ENCODE measurements at places on chromosomes 12 and 14. TPM values are rescaled to one million over a fixed set of nuclear protein-coding genes. Genes with fewer than 3 reads are reported as not detected.
A peak's percentile ranks its signal among the peaks of the same experiment; 100 is the strongest.

The CLEC4A gene
- 1.2 TPM for total RNA-seq

GRCh38 chr12:94832780-94833681 is 170.5 kb downstream of the NDUFA12 start:
- no peak for DNase-seq

The P2RX2 gene
- total RNA-seq: not detected

DNA sequence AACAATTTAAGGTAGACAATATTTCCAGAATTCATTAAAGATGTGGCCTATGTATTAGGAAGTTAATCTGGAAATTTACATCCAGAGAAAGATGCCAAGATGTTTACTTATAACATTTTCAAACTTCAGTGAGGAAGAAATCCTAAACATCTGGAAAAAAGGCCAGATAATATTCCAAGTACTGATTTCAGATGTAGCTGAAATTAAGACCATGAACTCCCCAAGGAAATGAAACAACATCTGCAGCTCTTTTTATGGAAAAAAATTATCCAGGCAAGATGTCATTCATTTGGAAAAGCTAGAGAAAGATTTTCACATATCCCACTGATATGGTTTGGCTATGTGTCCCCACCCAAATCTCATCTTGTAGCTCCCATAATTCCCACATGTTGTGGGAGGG is 35.0 kb downstream of the GNG2 start:
- no peak for DNase-seq

GRCh38 chr14:95876761-95877538 is at the start of gene TUNAR:
Gene TUNAR (plus strand): TSS chr14:95876832.
- DNase-seq: no peak

DNA sequence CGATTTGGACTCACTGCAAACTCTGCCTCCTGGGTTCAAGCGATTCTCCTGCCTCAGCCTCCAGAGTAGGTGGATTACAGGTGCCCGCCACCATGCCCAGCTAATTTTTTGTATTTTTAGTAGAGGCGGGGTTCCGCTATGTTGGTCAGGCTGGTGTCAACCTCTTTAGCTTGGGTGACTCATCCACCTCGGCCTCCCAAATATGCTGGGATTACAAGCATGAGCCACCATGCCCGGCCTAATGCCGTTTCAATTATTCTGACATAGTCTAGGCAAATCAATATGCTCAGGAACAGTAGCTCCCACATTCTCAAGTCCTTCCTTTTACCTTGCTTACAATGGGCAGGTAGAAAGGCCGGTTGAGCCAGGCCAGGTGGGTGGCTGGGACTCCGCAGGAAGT is 82.0 kb upstream of the EEA1 start:
- no peak for DNase-seq

The SYT1 gene
- 0.24 TPM for total RNA-seq

The HELB gene
- total RNA-seq: 0.89 TPM

DNA sequence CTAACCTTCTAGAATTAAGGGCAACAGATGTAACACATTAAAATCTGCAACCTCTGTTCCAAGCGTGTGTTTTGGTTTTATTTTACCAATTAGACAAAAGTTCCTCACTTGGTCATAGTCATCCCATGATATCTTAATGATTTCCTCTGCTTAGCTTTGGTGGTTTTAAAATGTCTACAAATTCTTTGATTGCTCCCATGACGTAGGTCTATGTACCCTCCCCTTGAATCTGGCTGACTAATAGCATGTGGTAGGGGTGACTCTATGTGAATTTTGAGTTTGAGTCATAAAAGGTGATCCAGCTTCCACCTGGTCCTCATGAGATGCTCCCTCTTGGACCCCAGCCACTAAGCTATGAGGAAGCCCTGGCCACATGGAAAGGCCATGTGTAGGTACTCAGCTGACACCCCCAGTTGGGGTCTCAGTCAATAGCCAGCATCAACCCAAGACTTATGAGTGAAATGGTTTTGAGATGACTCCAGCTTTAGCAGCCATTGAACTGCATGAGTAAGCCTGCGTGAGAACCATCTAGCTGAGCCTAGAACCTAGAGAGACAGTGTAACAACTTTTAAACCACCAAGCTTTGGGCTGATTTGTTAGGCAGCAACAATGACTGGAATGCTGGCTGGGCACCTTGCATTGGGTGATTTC is 247.1 kb downstream of the MSRB3 start:
- DNase-seq: no peak

DNA sequence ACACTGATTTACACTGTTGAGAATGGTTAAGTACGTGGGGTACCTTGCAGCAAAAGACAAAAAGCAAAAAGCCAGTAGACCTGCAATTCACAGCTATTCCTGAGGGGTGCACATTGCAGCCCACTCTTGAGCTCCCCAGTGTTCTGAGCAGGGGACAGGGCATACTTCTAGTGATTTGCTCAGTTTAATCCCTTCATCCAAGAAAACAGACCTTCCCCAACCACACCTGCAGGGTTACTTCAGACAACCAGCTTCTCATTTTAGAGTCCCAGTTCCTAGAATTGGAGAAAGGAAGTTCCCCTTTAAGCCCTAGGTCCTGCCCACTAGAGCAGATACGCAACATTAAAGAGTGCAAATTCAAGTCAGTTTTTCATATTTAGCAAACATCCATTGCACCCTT is 3.6 kb upstream of the WSB2 start:
- DNase-seq: no peak

GRCh38 chr14:93937519-93937918 is 10.4 kb downstream of the FAM181A start:
- DNase-seq: no peak

The HOXC11 gene
- total RNA-seq: not detected

DNA sequence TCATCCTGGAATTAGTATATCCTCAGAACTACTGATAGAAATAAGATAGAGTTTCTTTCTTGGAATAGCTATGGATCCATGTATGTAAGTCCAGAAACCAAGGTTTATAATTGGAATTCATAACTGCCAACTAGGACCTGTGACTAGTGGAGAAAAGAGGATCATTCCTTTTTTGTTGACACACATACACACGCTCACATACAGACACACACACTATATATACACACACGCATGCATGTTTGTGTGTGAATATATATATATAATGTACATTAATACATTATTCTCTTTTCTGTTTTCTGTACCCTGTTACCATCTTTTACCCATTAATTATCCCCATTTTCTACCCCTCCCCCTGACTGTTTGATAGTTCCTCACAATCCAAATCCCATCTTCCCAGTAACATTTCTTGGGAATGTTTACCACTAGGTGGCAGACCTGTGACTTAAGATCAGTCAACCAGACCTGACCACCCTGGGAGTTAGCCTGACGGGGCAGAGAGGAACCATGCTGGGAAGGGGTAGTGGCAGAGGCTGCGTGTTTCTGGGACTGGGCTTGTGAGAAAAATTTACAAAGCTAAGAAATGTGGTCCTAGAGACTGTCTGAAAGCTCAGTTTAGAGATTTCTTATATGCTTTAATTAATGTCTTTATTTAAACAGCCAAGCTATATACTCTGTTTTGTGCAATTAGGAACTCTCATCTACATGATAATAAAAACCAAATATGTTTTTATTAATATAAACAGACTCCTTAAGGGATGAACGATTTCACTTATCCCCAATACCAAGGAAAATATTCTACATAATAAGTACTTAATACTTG is 308.0 kb downstream of the PPFIA2 start:
- no peak for DNase-seq

- no peak for DNase-seq
These were observed 3.8 kb upstream of the SDSL start for GRCh38 chr12:113418213-113418879.

DNA sequence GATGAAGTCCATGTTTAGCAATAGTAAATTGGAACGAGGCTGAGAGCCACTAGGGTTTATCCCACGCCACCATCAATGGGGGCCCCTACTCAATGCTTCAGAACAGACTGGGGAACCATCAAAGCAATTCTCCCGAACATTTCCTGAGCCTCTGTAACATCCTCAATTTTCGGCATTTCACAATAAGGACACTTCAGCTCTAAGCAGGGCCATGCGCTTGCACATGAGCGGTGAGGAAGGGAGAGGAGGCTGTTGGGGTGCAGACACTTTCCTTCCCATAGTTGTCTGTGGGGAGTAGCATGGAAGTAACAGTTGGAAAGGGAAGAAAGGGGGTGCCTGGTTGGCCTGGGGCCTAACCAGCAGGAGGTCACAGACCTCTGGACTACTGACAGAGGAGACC is 129.9 kb upstream of the PRMT8 start:
- no peak for DNase-seq

The SERPINA10 gene
- not detected for total RNA-seq

DNA sequence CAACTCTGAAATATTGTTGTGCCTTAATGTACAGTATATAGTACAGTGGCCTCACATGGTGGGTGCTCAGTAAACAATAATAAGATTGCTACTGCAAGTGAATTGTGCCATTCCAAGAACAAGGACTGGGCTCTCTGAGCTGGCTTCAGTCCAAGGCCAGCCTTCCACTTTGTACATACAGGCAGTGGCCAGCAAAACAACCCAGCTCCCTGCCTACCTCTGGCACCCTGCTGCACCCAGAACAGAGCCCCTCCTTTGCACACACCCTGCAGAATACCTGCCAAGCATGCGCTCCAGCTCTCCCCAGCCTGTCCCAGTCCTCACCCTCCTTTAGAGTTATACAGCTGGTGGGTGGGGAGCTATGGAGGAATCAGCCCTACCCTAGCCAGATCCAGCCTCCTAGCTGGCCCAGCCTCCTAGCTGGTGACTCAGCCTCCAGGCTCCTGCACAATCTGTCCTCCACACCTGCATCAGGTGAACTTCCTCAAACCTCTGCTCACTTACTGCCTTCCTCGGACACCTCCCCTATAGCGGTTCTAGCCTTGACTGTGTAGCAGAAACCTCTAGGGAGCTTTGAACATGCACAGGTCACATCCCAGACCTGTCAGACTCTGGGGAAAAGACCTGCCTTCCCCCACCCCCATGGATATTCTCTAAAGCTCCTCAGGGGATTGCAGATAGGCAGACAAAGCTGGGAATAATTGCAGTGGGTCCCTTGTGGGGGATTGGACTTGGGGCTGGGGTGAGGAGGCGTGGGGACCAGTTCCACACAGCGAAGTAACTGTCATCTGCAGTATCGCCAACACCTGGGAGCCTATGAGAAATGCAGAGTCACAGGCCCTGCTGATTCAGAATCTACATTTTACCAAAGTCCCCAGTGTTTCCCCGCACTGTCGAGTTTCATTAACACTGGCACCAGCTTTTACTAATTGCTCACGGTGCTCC is 17.9 kb downstream of the ZDHHC22 start:
- peak; percentile 76 for DNase-seq

GRCh38 chr14:53742233-53742620 is 214.4 kb downstream of the BMP4 start:
- DNase-seq: no peak

The FOXA1 gene
- not detected for total RNA-seq

DNA sequence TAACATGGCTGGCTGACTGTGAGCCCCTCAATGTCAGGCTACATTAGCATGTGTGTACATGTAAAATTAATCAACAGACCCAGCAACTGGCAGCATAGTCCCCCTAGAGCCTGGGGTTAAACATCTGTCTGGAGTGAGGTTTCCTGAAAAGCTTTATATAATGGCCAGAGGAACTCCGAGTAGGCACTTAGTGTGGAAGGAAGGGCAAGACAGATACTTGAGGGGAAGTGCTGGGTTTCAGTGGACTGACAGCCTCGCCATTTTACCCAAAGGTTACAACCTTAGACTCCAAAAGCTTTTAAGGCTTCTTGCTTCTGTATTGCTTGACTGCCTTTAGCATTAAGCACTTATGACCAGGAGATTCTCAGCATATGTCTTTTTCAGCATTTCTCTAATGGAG is 430.8 kb downstream of the FLRT2 start:
- DNase-seq: no peak

The PAPLN gene
- 2.5 TPM for total RNA-seq

Data from Right ventricle myocardium inferior (tissue), 1 donor.